ENCODE measurements at places on chromosomes 7 and 10.

DNA sequence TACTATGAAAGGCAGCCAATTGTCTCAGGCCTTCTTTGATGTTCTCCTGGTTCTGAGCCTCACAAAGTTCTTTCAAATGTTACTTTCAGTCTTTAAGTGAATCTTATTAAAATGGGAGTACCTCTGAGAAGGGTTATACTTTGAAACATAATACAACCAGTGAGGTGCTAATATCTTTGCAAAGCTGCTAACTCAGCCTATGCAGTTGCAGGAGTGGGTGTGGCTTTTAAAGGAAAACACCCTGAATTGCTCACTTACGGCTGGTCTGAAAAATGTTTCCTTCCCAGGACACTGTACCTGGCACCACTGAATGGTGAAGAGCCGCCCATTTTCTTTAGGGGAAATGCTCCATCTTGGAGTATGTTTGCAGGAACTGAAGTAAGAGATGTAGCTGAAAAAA lies 130.9 kb downstream of the CHN2 start:
- DNase-seq: no peak

DNA sequence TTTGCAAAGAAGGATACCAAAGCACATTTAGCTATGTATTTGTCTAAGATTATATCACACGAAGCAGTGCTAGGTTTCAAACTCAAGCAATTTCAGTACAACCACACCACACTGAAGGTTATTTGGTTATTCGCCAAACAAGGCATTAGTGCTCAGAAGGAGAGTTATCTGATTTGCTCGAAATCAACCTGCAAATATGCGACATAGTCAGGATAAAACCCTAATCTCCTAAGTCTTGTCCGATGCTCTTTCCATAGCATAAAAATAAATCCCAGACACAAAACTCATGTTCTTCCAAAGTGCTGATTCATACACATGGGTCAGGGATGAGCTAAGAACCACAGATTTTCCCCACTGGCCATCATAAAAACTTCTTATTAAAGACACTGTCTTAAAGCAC lies 1288.0 kb upstream of the SORCS1 start:
- DNase-seq: no peak

GRCh38 chr7:26441002-26441521 lies 149.4 kb downstream of the SNX10 start:
- no peak for DNase-seq

- DNase-seq: no peak
These were observed 296.2 kb downstream of the MAGI2 start for GRCh38 chr7:79157281-79157680.

DNA sequence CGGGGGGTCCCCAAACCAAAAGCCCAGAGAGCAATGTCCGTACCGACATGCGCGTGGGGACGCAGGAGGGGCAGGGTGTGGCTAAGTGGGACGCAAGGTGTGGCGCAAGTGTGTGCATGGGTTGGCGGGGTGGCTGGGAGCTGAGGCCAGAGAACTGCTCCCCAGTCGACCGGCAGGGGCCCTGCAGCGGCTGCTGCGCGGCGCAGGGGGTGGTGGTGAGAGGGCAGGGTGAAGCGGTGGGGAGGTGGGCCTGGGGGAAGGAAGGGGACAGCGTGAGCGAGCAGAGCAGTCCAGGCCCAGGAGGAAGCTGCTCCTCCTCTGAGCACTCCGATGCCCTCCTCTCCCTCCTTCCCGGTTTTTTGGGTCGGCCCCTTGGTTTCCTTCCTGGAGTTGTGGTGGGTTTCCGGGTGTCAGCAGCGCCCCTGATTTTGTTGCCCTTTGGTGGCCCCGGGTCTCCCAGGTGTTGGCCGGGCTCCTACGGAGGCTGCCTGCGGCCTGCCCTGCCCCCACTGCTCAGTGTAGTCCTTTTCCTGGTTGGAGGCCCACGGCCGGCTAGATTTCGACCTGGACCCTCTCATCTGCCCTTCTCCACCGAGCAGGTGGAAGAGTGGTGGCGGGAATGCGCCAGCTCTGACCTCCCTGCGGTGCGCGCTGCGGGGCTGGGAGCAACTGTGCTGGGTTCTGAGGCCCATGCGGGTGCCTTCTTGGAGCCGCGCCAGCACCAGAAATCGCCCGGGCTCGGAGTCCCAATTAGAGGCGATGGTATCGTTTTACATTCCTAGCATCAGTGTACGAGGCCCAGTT lies 40.5 kb upstream of the COMTD1 start:
- DNase-seq: no peak

DNA sequence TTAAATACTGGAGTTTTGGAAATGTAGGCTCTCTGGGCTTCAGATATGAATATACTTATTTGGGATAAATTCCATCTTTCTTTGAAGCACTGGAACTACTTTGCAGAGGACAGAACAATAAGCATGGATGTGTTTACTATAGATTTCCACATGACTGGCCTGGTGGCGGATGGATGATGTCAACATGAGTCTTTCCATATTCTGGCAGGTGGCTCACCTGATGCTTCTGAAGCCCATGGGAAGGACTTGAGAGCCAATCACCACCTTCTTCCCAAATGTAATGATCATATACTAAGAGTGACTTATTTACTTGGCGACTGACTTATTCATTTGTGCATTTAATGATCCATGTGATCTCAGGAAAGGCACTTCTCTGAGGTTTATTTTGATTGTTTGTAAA lies 110.5 kb downstream of the FANK1 start:
- DNase-seq: no peak

- DNase-seq: no peak
These were observed 20.9 kb upstream of the LFNG start for GRCh38 chr7:2498708-2499107.

DNA sequence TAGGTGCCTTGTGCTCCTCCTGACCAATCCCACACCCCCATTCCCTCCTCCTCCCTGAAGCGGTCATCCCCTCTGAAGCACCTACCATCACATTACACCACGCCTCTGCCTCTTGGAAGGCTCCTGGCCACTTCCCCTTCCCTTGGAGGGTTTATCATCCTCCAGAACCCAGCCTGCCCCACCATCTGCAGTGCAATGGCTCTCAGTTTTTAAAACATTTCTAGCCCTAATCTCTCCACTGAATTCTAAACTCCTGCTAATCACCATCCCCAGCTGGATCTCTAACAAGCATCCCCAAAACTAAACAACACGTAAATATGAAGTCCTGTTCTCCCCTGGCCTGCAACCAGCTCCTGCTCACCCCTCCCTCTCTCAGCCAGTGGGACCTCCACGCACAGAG lies 70.6 kb downstream of the PIP4K2A start:
- DNase-seq: no peak

DNA sequence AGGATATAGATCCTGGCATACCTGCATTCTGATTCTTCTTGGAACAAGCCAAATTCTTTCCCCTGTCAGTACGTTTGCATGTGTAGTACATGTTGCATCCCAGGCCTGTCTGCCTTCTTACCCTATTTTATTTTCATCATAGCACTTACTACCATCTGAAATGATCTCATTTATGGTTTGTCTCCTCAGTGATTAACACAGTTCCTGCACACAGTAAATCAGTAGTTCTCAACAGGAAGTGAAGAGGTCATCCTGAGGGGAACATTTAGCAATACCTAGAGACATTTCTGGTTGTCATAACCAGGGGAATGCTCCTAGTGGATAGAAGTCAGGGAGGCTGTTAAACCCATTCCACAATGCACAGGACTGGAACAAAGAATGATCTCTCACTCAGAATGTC lies 38.2 kb upstream of the SLC26A4 start:
- no peak for DNase-seq

DNA sequence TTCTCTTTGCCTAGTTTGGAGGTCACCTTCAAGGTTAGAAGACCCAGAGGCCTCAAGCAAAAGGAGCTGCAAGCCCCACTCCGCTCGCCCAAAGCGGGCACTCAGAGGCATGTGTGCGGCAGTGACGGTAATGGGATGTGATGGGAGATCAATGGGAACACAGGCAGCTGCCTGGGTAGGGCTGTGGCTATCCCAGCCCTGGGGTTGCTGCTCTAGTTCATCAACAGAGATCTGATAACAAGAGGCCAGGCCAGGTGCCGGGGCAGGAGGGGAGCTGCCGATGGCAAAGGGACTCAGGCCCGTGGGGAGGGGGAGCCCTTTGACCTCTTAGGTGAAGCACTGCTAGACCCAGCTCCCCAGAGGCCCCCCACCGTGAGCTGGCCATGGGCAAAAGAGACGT lies 52.0 kb upstream of the GNA12 start:
- no peak for DNase-seq

GRCh38 chr10:24425151-24425550 lies 216.2 kb downstream of the KIAA1217 start:
- DNase-seq: no peak

DNA sequence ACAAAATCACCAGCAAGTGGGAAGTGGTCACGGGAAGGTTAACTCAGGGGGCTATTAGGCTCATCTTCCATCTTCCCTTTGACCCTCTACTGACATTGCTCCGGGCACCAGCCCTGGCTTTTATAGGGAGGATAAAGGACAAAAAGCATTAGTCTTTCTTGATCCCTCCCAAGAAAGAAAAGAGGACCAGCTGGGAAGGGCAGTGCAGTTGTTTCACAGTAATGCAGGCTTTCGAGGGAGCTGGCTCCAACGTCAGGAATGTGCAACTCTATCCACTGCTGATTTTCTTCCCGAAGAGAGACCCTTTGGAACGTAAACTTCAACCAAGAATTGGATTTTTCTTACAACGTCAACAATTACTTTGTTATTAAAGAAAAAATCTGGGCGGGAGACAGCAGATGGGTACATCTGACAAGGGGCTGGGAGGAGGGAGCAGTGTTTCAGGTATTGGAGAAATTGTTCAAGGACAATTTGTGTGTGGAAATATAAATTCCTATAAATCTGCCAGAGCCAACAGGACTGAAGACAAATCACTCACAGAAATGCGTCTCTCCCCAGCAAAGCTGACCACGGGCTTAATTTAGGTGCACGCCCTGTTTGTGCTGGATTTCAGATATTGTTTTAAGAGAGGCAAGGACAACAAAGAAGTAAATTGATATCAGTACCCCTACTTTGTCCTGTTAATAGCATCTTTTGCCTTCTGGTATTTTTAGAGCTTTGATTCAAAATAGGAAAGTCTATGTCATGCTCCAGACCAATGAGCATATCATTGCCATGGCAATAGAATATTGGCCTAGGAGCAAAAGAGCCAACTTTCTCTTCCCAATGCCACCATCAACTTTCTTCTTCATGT lies 23.4 kb upstream of the ARID5B start:
- DNase-seq: no peak

DNA sequence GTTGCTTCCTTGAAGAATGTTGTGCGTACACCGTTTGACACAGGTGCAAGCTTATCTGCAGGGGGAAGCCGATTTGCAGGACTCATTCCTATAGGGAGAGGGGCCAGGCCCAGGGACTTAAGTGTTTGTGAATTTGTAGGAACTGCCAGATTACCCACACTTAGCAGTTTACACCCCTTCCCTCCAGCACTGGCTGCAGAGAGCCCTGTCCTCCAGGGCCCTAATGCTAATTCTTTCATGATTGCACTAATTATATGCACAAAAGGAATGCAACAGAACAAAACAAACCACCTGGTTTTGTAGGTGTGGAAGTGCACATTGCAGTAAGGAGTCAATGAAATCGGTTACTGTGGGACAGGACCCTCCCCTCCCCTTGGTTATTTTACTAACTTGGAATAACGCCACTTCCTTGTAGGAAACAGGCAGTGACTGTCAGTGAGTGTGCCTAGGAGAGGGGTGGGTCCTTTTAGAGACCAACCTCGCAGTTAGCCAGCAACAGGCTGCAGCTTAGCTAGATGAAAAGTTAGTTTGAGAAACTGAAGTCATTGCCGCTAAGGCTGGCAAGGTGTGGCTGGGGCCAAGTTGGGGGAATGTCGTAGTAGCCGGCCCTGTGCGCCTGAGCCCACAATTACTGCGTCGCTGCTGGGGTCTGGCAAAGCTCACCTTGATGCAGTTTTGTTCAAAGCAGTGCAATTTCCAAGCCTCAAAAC lies 60.6 kb downstream of the CUX1 start:
- DNase-seq: no peak

DNA sequence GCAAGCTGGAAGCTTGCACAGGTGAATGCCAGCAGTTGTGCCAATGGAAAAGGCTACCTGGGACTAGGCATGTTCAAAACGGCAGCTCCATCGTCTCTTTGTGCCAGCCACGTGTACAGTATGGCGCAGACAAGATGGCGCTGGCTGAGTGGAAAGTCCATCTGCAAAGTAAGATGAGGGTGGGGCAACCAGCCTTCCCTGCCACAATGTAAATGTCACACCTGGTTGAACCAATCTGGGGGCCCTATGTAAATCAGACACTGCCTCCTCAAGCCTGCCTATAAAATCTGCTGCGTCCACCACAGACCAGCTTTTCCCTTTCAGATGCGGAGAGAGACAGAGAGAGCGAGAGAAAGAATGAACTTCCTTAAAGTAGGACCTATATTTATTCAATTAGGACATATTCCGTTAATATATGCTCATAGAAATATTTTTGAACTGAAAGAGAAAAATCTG lies 18.5 kb upstream of the C7orf33 start:
- no peak for DNase-seq

GRCh38 chr10:100829097-100829870 lies 83.5 kb upstream of the SLF2 start:
- no peak for DNase-seq

DNA sequence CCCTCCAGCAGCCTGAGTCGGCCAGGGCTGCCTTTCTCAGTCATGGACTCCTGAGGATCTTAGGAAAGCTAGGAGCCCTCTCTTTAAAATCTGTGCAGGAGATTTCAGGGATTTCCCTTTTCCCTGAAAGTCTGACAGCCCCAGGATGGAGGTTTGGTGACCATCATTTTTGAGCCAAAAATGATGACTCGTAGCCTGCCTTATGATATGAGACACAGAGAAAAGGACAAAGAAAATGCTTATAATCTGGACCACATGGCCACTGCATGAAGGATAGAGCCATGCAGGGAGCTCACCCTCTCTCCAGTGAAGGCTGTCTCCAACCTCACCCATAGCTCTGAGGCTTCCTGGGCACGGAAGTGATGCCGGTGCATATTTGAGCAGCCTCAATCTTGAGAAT lies 106.6 kb upstream of the CHST15 start:
- DNase-seq: no peak

GRCh38 chr7:138875794-138876193 lies 77.8 kb upstream of the ATP6V0A4 start:
- DNase-seq: peak; percentile 32

- DNase-seq: no peak
These were observed 252.5 kb downstream of the PAXIP1 start for GRCh38 chr7:154750353-154750801.

- DNase-seq: no peak
These were observed 340.0 kb upstream of the NRG3 start for GRCh38 chr10:81534991-81535390.

DNA sequence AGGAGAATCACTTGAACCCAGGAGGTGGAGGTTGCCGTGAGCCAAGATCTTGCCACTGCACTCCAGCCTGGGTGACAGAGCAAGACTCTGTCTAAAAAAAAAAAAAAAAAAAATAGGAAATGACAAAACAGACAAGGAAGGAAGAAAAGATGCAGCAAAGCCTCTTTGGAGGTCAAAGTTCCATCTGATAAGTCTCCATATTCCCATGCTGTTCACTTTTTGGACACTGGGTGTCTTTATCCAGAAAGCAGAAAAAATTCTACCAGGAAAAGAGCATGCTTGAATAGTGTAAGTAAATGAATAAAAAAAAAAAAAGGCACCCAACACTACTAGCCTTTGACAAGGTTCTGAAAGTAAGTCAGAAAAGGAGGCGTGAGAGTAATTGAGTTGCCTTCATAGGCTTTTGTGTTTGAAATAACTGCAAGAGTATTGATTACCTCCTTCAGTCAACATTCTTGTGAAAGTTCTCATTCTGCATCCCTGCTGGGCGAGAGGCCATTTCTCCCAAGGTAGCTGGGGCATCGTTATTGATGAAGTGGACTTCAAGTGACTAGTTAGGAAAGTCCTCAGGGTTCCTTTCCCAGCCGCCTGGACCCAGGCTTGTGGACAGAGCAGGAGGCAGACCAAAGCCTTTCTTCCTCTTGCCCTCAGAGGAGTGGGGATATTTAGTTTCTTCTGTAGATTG lies 133.3 kb upstream of the KIF5B start:
- no peak for DNase-seq

GRCh38 chr7:1029637-1030443 lies 14.5 kb upstream of the GPR146 start:
- no peak for DNase-seq
